ENCODE measurements at places on chromosomes 7 and 10. TPM values are rescaled to one million over a fixed set of nuclear protein-coding genes. Genes with fewer than 3 reads are reported as not detected.

The MYPN gene
- polyA plus RNA-seq = 0.23 TPM

The HNRNPH3 gene
- polyA plus RNA-seq = 253 TPM

The BMPER gene
- 26.4 TPM for polyA plus RNA-seq

The TAS2R41 gene
- polyA plus RNA-seq = not detected

The HOXA10 gene
- 1.3 TPM for polyA plus RNA-seq

The BLNK gene
- polyA plus RNA-seq = 6.1 TPM

The PRF1 gene
- 0.16 TPM for polyA plus RNA-seq

The IGFBP3 gene
- polyA plus RNA-seq = 17.8 TPM

The NPFFR1 gene
- polyA plus RNA-seq = 1.5 TPM

The FOXK1 gene
- polyA plus RNA-seq = 30.6 TPM

The SFXN4 gene
- 36.5 TPM for polyA plus RNA-seq

The FAM13C gene
- polyA plus RNA-seq = 52.5 TPM

The RAB18 gene
- 168 TPM for polyA plus RNA-seq

The PAX4 gene
- polyA plus RNA-seq = not detected
